CD14-positive monocyte (primary cell): ENCODE measurements at places on chromosomes 5 and 9.

DNA sequence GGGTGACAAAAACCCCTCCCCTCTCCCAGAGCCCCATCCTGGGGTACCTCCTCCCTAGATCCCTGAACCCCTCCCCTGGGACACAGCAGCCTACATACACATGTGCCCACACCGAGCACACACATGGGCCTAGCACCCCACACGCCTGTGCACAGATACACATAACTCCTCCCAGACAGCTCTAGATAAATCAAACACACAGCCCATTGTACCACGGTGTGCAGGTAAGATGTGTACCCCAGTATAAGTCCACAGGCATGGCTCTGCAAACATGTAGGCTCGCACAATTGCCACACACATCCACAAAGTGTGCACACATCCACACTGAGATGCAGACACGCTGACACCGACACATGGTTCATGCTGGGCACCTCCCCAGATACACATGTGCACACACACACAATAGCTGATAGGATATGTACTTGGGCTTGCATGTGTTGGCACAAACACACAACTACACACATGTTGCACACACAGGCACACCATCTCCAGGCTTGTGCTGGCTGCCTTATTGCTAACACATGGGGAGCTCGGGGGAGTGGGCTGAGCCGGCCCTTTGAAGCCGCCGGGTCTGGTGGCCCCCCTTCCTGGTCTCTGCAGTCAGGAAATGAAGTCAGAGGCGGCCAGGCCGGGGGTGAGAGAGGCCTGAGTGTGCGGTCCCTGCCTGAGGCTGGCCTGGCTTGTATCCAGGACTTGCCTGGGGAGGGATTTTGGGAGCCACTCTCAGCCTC is 30.2 kb downstream of the GOLGA2 start:
- no peak for DNase-seq

DNA sequence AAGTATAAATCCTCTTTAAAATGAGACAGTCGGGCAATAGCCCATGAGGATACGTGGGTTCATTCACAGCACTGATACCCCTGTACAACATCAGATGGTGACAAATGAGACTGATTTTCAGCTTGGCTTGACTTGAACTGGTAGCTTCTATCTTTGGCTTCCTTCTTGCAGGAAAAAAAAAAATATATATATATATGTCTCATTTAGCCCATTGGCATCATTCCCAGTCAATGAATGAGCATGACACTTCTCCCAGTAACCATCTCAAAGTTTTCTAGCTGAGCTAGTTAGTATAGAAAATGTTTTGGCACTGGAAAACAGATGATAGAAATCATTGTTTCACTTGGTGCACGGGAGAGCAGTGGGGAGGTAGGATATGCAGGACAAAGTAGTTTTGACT is 222.5 kb upstream of the TAS2R1 start:
- DNase-seq, result no peak

DNA sequence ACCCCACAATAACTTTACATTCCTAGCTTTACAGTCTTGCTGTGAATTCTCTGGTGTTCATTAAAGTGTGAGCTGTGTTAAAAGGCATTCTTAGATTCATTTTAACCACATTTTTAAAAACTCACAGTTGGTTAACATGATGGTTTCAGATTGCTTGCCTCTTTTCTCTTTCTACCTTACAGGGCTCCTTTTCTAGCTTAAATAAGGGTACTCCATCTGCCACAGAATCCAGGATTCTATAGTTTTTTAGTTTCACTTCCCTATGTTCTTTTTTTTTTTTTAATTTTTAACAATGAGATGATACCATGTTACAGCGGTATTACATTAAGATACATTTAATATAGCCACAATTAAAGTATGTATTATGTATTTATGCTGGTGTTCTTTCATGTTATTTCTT is 3.9 kb upstream of the FBXO4 start:
- no peak for DNase-seq

DNA sequence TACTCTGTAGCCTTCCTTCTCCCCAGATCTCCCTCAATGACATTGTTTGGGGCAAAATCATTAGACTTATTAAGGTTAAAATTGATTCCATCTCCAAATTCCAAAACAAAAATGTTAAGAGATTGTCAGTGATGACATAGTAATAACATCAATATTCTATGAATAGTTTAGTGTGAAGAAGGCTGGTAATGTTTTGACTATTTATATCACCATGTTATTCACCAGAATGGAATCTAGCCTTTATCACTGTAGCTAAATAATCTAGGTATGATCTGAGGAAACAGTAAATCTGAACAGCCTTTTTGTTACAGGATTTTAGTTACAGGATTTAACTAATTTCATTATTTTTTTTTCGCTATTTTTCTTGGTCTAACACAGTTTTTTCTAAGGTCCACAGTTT is 929 bp upstream of the PLPP6 start:
- no peak for DNase-seq

- no peak for DNase-seq
Observed at GRCh38 chr5:157721159-157721558, 10.1 kb upstream of the THG1L start.

GRCh38 chr5:106587-106986 is 14.6 kb downstream of the PLEKHG4B start:
- no peak for DNase-seq

DNA sequence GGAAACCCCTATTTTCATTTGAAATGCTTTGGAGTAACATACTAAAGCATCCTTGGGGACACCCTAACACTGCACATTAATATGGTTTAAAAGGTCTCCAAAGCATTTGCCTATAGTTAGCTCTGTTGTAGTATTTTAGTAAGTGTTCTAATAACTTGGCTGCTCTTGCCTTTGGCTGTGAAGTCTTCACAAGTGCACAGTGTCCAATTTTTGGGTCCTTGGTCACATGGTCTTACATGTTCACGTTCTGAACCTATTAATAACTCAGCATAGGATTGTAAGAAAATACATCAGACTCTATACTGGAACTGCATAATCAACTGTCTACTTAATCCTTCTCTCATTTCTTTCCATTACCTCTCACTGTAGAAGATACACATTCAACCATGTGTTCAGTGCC is 17.4 kb downstream of the ADAMTS19 start:
- DNase-seq, result no peak
